ENCODE measurements at places on chromosomes 3 and 15.
A peak's percentile ranks its signal among the peaks of the same experiment; 100 is the strongest.

- no peak for DNase-seq
Measured at GRCh38 chr15:89067751-89068150, 20.5 kb upstream of the ABHD2 start.

DNA sequence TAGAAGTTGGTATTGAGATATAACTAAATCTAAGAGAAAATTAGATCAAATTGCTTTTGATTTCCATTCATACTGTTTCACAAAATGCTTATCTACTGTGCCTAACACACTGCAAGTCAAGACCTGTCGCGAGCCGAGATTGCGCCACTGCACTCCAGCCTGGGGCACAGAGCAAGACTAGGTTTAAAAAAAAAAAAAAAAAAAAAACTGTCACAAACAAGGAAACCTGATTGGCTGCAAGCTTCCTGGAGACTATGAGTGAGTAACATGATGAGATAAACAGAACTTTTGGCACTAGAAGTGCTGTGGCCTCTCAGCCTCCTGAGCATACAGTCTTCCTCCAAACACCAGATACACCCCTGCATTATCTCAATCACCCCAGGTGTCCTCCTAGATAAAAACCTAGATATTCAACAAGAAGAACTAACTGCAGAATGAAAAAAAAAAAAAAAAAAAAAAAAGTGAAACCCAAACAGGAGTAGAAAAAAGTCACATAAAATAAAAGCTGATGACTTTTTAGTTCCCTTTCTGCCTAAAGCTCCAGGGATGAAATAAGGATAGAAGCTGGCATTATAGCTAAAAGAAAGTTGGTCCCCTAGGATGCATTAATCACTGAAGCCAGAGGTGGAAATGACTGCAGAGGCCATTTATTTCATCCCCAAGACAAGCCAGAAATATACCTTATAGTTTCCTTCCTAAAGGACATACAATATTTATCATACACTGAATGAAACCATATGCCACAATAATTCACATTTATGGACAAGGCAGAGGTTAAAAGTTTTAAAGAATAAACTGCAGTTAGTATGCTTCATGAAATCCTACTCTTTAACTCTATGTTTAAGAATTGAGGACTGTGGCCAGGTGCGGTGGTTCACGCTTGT is 82.4 kb downstream of the P3H2 start:
- DNase-seq = no peak

- no peak for DNase-seq
Measured at GRCh38 chr3:136074546-136075170, 109.1 kb downstream of the PPP2R3A start.

DNA sequence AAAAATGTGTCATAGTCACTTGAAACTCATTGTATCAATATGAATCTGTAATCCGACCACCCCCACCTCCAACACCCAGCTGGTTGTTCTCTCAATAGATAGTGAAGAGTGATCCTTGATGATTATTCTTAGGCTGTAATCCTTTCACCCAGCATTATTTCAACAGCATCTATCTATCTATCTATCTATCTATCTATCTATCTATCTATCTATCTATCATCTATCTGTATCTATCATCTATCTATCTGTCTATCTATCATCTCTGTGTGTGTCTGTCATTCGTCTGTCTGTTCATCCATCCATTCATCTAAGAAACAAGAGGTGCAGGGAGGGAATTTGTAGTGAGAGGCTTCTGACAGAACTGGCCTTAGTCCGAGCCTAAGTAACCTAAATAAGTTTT is 78.7 kb upstream of the IGSF10 start:
- no peak for DNase-seq

DNA sequence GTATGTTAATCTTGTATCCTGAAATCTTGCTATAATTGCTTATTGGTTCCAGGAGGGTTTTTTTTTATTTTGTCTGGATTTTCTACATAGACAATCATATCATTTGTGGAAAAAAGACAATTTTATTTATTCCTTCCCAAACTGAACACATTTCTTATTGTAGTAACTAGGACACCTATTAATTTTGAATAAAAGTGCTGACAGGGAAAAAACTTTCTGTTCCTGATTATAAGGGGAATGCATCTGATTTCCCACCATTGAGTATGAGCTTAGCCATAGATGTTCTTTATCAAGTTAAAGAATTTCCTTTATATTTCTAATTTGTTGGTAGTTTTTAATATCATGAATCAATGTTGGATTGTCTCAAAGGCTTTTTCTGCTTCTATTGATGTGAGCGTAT is 460.7 kb upstream of the CNTN3 start:
- no peak for DNase-seq

GRCh38 chr3:122066331-122067213 is 11.4 kb downstream of the CD86 start:
- DNase-seq = no peak

GRCh38 chr3:11450015-11450414 is 177.8 kb downstream of the ATG7 start:
- DNase-seq = no peak

GRCh38 chr15:57205027-57205855 is 171.1 kb upstream of the CGNL1 start:
- no peak for DNase-seq

DNA sequence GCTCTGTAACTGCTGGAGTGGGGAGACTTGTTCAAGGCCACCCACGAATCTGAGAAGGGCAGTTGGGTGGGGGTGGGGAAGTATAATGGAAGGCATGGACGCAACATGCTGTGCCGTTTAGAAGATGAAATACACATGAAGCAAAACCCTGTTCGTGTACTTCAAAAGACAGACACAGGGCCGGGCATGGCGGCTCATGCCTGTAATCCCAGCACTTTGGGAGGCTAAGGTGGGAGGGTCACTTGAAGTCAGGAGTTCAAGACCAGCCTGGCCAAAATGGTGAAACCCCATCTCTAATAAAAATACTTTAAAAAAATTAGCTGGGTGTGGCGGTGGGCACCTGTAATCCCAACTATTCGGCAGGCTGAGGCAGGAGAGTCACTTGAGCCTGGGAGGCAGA is 36.9 kb upstream of the SFMBT1 start:
- no peak for DNase-seq

- DNase-seq = no peak
Measured at GRCh38 chr3:67329358-67329757, 325.1 kb downstream of the SUCLG2 start.

GRCh38 chr15:27707257-27707656 is 391.9 kb downstream of the OCA2 start:
- DNase-seq = peak; percentile 12

GRCh38 chr3:128060473-128061381 is 8.5 kb downstream of the SEC61A1 start:
- DNase-seq = no peak

DNA sequence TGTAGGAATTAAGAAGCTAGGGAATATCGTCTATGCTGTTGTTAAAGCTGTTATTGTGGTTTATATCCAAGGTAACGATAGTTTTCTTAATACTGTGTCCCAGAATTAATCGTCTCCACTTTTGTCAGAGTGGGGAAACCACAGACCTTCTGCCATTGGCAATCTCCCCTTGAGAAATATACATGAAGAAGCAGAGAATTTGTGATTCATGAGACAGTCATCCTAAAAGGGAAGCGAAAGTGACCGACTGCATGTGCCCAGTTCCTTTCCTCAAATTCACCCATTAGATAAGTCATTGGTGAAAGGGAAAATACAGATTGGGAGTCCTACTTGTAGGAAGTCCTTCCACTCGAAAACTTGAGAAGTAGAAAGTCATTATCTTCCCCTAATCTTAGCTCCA is 26.6 kb downstream of the DIPK2A start:
- peak; percentile 15 for DNase-seq

DNA sequence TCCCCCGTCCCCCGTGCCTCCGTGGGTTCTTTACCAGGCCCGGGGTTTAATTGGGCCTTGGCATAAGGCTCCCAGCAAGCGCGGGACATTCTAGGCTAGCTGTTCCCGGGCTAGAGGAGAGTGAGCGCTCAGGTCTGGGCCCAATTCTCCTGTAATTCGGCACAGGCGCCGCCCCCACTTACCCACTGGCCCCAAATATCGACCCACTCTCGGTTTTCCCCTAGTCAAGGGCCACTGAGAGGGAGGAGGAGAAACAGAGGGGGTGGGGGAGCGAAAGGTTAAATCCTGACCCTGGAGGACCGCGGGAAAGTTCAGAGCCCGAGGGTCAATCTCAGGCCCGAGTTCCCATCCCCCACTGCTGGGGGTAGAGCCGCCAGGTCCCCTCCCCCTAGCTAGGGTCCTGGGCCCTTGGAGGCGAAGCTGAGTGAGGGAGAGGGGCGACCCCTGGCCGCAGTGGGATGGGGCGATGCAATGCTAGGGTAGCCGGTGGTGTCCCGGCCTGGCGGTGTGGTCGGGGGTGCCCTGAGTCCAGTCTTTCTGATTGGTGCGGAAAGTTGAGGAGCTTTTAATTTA is 8.5 kb upstream of the ONECUT1 start:
- no peak for DNase-seq

- no peak for DNase-seq
Measured at GRCh38 chr3:119405315-119405714, 58.1 kb downstream of the TMEM39A start.

DNA sequence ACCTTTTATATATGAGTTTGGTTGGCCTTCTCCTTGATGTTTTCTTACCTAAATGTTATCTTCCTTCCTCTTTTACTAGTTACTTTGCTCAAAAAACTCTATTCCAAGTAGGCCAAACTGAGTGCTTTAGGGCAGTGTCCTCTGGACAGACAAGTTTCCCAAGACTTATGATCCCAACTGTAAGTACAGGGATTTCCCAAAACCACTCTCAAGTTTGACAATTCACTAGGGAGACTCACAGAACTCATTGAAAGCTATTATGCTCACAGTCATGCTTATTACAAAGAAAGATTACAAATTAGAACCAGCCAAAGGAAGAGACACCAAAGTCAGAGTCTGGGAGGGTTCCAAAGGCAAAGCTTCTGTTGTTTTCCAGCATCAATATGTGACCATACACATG is 534.2 kb upstream of the ALCAM start:
- DNase-seq = no peak

GRCh38 chr3:147655236-147655635 is 246.1 kb downstream of the ZIC1 start:
- DNase-seq = no peak

DNA sequence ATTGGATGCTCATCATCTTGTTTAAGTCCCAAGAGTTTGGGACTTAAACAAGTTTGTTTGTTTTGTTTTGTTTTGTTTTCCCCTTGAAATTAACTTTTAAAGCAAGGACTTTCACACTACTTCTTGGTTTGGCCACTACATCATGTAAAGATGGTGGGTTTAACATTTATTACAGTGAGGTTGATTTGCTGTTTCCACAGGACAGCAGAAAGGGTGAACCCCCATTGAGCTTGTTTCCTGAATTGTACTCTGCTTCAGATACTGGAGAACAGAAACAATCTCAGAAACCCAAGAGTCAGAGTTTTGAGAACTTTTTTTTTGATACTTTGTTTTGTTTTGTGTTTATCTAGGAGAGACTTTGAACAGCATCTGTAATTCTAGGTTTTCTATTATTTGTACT is 6.7 kb downstream of the POU1F1 start:
- DNase-seq = no peak

DNA sequence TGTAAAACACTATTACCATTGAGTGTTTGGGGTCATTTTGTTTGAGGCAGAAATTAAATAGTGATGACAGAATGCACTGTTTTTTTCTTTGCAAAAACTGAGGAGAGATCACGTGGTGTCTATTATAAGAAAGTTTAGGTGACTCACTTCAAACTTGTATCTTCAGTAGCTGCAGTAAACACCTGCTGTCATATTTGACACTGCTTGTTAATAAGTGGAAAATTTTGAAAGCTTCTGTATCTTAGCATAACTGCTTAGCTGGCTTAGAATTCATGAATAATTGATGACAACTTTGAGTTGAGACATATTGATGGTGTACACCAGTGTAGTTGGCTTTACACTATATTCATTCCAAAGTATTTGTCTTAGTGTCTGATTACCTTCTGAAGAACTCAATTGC is 29.7 kb upstream of the MDFIC2 start:
- no peak for DNase-seq

- no peak for DNase-seq
Measured at GRCh38 chr3:81936817-81937216, 175.4 kb upstream of the GBE1 start.

DNA sequence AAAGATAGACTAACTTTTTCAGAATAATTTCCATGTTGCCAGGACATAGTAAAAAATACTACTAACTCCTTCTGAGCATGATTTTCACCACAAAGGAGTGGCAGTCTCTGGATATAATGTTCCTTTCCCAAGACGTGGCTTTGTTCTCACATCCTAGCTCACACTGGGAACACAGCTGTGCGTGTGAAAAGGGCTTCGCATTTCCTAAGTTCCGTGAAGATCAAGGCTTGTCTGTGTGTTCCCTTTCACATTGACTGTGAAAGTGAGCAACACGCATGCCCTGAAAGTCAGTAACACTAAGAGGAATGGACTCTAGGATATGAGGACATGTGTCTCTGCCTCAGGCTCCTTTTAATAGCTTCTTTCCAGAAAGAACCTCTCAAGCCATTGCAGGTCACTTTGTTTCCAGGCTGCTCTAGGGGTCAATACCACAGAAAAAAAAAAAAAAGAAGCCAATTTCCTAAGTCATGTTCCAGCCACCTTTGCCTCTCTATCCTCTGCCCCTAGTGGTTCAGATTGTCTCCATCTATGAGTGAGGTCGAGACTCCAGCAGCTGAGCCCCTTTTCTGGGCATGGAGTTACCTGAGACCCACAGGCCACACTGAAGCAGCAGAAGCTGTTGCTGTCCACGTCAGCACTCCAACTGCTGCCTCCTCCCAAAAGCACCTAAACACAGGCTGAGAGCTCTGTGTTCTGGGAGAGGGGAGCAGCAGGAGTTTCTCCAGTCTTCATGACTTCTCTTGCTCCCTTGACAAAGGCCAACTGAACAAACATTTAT is 355.9 kb downstream of the RSL24D1 start:
- no peak for DNase-seq

- no peak for DNase-seq
Measured at GRCh38 chr15:72339777-72340177, 19.8 kb upstream of the CELF6 start.

DNA sequence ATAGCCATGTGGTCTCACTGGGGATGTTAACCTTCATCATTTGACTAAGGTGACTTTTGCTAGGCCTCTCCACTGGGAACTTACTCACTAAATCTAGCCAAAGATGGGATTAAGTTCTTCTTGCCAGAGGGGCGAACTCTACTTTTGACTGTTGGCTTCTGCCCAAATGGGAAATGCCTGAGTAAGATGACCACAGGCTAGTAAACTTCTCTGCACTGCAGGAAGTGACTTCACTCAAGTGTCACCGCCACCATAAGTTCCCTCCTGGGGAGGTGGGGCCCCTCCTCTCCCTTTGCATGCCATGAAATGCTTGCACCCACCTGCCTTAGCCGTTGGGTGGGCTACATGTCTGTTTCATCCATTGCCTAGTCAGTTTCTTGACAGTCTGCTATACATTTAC is 388.3 kb downstream of the FEZF2 start:
- no peak for DNase-seq
